Osteoblast (primary cell): ENCODE measurements at places on chromosomes 11 and 22.

- peak; percentile 90 for DNase-seq
Observed at GRCh38 chr11:119727523-119728151, 1.4 kb downstream of the NECTIN1 start.

GRCh38 chr11:61699737-61700160 is 19.6 kb downstream of the DAGLA start:
- DNase-seq, result no peak

DNA sequence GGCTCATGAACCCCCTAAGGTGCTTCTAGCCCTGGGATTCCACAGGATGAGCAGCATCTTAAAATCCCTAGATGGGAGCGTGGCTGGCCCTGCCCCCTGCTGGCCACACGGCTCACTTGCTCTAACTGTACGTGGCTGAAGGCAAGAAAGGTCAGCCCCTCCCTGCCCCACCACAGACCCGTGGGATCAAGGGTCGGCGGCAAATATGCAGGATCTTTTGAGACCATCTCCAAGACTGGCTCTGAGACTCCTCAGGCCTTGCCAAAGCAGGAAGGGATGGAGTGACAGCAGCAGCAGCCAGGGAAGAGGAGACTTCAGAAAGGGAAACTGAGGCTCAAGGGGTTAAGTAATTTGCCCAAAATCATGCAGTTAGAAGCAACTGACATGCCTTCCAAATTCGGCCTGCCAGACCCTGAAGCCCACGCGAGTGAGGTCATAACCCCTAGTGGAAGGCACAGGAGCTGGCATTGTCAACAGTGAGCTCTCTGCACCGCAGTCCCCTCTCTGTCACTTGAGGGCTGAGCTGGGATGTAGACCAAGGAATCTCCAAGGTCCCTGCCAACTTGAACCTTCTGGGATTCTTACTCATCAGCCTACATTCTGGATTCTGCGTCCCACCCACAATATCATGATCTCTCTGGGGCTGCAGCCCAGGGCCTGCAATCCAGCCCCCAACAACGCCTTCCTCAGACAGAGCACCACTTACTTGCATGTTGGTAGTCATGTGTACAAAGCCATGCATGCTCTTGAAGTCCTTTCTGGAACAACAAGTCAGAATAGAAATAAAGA is 31.4 kb downstream of the CREB3L1 start:
- DNase-seq, result peak; percentile 96

GRCh38 chr22:19331975-19332374 is 40.5 kb upstream of the CLTCL1 start:
- DNase-seq, result no peak

DNA sequence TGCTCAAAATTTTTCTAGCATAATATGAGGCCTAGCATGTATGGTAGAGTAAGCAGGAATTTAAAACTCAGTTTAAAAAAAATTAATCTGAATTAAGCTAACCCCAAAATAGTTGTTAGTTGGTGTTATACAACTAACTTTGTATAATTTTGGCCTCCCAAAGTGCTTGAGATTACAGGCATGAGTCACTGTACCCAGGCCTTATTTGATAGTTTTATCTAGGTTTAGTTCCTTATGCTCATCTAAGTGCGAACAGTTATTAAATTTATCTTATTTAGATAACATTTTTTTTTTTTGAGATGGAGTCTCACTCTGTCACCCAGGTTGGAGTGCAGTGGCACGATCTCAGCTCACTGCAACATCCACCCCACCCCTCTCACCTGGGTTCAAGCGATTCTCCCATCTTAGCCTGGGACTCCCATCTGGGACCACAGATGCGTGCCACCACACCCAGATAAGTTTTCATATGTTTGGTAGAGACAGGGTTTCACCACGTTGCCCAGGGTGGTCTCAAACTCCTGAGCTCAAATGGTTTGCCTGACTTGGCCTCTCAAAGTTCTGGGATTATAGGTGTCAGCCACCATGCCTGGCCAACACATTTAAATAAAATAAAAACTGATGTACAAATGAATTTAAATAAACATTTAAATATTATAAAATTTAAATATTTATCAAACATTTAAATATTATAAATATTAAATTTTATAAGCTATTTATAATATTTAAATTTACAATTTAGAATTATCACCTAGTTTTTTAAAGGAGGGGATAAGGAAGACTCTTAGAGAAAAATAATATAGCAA is 7.5 kb downstream of the IL18 start:
- DNase-seq, result no peak

GRCh38 chr11:83601914-83602527 is 315.9 kb upstream of the CCDC90B start:
- DNase-seq, result no peak

DNA sequence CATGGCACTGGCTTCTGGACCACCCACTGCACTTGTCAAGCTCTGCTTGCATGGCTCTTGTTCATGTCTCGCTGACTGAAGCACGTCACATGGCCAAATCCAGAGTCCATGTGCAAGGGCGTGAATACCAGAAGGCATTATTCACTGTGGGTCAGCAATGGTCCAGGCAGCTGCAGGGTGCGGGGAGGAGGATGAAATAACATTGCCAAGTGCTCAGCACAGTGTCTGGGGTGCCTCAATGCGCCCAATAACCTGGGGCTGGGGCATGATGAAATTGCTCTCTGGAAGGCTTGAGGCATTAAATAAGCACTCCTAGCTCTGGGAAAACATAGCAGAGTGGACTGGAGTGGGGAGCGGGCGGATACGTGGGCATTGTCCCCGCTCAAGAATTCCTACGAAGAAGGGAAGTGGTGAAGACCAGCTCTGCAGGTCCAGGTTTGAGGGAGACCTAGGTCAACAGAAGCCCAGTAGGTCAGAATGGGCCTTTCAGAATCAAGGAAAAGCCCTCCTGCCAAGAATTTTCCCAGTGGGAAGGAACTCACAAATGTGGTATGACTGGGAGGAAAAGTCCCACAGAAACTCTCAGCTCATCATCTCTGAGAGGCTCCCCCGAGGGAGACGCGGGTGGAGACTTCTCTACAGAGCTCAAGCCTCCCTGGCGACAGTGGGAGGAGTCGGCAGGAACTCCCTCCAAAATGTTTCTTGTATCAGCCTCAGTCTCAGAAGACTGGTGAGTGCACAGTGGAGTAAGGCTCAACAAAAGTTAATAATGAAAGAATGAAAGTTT is 15.3 kb upstream of the ACCSL start:
- DNase-seq, result peak; percentile 90

DNA sequence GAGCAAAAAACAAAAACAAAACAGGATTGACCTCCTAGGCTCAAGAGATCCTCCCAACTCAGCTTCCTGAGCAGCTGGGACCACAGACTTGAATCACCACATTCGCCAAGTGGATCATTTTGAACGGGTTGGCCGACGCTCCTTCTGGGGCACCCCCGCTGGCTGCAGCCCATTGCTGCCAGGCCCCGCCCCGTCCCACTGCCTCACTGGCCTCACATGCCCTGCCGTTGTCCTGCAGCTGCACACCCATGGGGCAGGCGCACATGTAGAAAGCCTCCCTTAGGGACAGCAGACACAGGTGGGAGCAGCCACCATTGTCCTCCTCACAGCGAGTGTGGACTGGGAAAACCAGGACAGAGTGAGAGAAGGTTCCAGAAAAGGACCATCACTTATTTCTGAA is 154.5 kb downstream of the CRYBB2 start:
- DNase-seq, result peak; percentile 79

DNA sequence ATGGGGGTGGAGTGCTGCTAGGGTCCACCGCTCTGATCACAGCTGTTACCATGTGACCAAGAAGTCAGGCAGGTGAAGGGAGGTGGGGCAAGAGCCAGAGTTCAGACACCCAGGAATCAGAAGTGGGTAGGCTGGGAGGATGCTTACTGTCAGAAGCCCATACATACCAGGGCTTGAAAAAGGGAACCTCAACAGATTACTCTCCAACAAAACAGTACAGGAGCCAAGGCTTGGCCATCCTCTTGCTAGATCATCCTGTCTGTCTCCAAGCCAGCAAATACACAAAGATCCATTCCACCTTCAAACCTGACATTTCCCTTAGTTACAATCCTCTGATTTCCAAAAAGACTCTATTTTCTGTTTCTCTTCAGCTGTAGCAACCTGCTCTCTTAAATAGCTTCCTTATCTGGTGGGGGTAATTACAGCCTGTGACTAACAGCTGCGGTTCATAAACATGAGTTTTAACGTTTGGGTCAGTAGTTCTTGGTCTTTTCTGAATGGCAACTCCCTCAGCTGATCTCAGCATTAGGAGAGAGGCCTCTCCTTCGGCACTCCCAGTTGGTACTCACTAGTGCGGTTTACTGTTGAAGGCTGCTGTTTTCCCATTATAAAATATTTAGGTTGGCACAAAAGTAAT is 31.1 kb upstream of the WT1 start:
- no peak for DNase-seq

- DNase-seq, result no peak
Observed at GRCh38 chr11:98600103-98600502, 420.6 kb upstream of the CNTN5 start.

DNA sequence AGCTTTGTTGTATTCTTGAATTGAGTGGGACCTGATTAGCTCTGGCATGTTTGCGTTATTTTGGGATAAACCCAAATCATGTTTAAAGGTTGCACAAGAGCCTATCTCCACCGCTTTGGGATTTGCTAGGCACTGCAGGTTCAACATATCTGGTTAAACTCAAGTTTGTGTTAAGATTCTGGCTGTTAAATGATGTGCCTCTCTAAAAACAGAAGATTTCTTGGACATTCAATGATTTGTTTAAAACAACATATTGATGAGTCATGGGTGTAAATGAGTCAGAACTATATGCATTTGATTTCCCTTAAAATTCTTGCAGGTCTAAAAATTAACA is 67.4 kb downstream of the AMOTL1 start:
- peak; percentile 84 for DNase-seq

DNA sequence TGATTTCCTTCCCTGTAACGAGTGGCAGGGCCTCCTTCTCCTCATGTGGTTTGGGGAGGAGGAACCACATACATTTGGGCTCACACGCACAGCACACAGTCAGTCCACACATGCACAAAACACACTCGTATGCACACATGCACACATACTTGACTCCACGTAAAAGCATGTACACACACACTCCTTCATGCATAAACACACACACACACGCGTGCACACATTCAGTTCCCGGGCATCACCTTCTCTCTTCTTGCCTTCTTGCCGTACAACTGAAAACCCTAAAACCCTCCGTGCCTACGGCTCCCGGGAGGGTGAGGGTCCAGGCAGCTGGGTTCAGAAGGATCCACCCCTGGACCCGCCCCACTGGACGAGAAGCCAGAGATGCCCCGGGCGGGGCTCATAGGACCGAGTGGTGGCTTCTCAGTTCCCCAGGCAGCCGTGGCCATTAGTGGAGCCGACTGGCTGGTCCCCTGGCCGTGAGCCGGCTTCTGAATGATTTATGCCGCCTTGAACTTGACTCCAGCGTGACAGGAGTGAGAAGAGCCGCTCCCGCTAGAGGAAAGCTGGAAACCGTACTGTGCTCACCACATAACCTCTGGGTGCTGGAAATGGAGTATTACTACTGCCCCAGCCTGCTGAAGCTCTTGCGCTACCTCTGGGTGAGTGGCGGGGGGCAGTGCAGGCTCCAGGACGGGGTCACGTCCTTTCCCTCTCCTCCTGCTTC is 117.4 kb downstream of the KIAA1671 start:
- DNase-seq, result no peak

DNA sequence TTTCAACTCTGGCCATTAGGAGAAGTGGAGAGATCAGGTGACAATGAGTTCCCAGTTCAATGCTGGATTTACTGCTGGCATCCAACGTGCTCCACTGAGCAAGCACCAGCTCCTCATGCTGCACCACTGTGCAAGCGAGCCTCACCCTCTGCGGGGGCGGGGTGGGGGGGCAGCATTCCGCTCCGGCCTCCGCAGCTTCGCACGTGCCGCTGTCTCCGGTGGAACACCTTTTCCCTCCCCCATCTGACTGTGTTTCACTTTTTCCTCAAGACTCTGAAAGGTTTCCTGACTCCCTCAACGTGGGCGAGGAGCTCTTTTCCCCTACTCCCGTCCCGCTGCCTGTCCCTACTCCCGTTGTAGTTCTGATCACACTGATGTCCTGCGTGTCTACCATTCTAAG is 835 bp upstream of the RHOD start:
- peak; percentile 94 for DNase-seq

DNA sequence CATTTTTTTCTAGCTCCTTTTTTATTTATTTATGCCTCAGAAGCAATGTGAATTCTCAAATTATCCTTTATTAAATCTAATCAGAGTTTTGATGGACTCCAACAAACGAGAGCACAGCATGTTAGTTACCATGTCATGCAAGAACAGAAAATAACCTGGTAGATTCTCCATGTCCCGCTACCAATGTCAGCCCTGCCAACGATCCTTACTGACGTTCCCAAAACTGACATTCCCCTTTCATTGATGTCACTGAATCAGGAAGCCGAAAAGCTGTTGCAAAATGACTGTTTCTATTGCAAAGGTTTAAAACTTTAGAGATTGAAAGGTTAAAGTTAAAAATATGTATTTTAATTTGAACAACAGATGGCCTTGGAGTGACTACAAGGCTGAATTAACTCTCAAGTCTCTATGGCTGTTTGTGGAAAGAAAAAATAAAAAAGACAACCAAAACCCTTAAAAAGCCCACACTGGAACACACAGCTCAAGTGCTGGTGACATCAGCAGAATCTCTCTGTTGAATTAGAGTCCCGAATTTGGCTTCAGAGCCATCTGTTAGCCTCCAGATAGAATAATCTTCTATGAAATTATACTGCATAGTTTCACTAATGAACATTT is 96.8 kb downstream of the BDNF start:
- DNase-seq, result no peak

GRCh38 chr22:48473202-48473601 is 1354.5 kb downstream of the BRD1 start:
- no peak for DNase-seq
